Fibroblast of skin of right biceps (primary cell): ENCODE measurements at places on chromosomes 16 and 17.

DNA sequence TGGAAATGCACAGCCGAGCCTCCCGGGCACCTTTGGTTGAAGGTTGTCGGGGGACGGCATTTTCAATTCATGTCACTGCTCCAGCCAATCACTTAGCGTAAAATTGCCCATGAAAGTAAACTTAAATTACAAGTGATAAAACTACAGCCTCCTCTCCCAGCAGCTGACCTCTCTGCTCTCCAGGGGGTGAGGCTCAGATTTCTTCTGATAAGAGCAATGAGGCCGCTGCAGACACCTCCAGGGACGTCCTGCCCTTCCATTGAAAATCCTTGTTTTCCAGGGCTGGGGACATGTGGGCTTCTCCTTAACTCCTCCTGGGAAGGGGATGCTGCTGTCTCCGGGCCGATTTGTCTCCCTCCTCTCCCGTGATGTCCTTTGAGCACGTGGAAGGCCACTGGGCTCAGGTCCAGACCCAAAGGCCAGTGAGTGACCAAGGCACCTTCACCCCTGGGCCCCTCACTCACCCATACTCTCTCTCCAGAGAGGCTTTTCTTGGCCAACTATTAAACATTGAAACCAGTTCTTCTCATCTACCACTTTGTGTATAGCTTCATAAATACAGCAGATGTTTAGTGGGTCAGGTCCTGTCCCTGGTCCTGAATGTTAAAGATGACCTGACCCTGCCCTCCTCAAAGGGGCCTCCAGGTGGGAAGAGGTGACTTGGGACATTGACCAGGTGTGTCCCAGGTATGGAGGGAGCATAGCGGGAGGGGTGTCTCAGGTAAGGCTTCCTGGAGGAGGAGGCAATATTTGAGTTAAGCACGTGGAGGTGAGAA, 52.3 kb downstream of the MGAT5B start:
- no peak for DNase-seq

DNA sequence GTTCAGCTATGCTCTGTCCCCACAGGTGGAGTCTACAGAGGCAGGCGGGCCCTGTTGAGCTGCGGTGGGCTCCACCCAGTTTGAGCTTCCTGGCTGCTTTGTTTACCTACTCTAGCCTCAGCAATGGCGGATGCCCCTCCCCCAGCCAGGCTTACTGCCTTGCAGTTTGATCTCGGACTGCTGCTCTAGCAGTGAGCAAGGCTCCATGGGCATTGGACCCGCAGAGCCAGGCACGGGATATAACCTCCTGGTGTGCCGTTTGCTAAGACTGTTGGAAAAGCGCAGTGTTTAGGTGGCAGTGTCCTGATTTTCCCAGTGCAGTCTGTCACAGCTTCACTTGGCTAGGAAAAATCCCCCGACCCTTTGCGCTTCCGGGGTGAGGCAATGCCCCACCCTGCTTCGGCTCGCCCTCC, 89.1 kb downstream of the BCAS3 start:
- no peak for DNase-seq

DNA sequence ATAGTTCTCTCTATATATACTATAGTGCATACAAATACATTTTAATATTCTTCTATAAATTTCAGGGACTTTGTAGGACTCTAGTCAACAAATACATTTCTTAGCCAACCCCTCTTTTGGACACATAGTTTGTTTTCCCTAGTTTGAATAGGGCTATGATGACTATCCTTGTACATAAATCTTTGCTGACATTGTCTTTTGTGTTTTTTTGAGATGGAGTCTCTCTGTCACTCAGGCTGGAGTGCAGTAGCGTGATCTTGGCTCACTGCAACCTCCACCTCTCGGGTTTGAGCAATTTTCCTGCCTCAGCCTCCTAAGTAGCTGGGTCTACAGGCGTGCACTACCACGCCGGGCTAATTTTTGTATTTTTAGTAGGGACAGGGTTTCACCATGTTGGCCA, 3.3 kb downstream of the ANKS4B start:
- DNase-seq: no peak

DNA sequence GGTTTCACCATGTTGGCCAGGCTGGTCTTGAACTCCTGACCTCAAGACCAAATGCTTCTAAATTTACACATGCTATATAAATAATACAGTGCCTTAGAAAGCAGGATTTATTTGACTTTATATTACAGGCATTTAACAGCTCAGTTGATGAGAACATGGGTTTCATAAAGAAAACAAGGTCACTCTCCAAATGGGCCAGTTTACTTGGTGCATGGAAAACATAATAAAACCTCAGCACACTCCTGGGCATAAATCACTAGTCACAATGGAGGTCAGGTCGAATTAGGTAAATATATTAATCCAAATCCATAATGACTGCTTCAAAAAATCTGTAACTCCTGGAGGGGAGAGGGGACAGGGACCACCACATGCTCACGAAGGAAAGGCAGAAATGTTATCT, 24.5 kb downstream of the APPBP2 start:
- no peak for DNase-seq

GRCh38 chr16:8851761-8852403, 16.9 kb downstream of the CARHSP1 start:
- DNase-seq: no peak

DNA sequence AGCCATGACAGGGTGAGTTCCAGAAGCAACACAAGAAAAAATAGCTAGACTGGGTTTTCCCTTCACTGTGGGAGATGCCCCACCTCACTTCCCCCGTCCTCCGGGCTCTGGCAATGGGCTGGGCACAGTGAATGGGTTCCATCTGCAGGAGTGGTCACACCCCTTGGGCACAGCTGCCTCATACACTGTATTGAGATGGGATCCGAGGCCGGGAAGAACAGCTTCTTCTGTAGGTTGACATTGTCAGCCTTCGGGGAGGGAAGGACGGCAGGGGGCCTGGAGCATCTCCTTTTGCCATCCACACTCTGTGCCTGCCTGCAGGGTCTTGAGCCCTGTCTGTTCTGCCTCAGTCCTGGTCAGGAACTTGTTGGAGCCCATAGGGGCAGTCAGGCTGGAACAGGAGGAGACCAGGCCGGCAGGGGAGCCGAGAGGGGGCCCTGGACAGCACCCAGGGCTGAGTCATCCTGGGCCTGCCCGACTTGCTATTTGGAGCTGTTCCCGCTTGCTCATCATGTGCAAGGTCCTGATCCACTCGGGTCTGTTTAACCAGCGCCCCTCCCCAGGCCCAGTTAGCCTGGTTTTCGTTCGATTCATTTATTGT, 286.7 kb downstream of the SEC14L1 start:
- DNase-seq: peak; percentile 82
